ENCODE measurements at places on chromosomes 4 and X.

GRCh38 chr4:46980851-46981250 is 12.5 kb downstream of the GABRA4 start:
- no peak for DNase-seq

GRCh38 chr4:104017213-104017612 is 297.4 kb upstream of the TACR3 start:
- DNase-seq = no peak

- DNase-seq = no peak
Observed at GRCh38 chr4:156109943-156110900, 156.6 kb upstream of the CTSO start.

DNA sequence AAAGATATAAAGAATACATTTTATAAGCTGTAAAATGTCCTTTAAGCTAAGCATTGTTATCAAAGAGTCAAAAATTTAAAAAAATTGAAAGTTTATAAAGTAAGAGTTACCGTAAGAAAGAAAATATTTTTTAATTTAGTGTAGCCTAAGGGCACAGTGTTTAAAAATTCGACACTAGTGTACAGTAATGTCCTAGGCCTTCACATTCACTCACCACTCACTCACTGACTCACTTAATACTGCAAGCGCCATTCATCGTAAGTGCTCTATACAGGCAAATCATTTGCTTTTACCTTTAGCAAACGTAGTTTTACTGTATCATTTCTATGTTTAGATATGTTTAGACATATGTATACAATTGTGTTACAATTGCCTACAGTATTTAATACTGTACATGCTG is 20.2 kb downstream of the GLRA3 start:
- no peak for DNase-seq

DNA sequence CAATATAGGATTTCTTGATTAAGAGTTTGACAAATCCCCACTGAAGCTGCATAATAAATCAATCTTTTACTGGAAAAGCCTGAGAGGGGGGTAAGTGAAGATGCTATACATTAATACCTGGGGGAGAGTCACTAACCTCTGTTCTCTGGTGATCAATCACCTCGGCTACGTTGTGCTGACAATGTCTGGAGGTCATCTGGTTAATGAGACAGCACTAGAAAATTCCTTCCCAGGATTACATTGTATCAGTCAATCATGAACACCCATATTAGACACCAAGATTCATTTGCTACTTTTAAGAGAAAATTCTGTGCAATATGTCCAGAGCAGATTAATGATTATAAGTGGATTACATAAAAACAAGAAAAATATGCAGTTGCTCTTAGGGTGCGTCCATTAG is 408.3 kb downstream of the PDHA2 start:
- no peak for DNase-seq

DNA sequence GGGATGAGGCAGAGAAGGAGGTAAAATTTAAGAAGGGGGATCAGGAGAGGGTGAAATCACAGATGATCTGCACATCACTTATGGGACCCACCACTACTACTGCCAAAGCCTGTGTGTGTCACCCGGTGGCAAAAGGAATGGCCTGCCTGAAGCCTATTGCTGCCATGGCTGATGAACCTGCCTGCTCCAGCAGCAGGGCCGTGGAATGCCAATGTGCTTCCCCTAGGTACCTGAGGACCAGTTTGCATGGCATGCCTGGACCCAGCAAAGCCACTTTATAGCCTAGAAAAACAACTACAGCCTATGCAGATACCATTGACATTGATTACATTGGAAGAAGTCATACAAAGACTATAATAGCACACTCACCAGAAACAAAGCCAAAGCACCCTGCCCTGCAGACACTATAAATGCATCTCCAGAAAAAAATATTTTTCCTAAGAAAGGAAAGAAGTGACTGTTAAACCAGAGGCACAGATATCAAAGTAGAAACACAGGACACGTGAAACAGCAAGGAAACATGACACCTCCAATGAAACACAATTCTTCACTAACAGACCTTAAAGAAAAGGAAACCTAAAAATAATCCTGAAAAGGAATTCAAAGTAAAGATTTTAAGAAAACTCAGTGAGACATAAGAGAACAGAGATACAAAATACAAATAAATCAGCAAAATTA is 680.7 kb upstream of the GRID2 start:
- no peak for DNase-seq

DNA sequence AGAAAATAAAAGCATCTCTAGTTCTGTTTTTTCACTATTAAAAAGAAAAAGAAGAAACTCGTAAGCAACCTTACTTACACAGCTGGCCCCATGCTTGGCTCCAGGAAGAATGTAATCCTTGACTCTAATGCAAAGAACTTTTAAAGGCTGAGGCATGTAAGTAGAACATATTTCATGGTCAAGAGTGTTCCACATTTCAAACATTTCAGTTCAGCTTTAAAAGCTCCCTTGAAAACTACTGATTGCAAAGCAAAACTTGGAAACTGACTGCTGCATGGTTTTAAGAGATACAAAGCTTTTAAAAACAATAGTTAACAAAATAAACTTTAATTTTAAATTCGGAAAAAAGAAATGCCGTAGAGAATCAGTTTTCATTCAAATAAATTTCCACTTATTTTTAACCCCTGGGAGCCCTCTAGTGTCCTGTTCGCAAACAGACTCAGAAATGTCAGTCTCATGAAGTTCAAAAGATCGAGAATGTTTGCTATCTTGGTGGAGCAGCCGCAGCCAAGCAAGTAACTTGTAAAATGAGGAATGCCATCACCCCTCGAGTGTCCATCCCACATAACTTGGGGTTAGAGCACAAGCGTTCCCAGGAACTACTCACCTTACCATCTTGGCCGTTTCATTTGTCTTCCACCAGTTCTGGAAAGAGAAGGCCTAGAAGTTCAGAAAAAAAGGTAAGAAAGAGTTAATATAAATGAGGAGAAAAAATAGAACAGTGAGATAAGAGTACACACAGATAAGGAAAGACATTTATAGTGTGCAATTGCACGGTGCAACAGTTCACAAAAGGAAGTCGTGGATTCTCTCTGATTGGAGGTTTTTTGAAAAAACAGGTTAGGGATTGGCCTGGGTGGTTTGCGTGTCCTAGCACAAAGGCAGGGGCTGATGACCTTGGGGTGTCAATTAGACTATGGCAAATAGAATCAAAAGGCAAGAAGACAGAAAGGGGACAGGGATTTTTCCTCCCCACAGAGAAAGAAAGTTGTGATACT is at the start of gene GASK1B:
Gene GASK1B, minus strand, starts transcription at position 765 of the 998 bp plus-strand sequence. CDS start 1,650 bp downstream, outside the sequence.
- DNase-seq = no peak

DNA sequence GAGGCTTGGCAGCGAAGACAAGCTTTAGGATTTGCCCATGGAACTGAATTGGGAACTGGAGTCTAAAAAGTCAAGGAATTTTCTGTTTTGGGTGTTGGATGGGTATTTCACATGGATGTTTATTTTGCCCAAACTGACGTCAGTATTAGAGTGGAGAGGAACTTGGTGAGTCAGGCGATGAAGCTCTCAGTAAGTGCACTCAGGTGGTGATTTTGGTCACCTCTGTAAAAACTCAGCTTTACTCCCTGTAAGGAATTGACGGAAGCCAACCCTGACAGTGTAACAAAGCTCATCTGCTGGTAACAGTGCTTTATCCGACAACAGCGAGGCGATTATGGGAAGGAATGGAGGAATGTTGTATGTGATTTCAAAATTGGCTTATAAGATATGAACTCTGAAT is 77.0 kb upstream of the PGRMC2 start:
- no peak for DNase-seq

- DNase-seq = no peak
Observed at GRCh38 chrX:24672701-24673190, 21.0 kb upstream of the POLA1 start.

GRCh38 chr4:159052315-159052714 is 50.6 kb upstream of the RAPGEF2 start:
- no peak for DNase-seq

DNA sequence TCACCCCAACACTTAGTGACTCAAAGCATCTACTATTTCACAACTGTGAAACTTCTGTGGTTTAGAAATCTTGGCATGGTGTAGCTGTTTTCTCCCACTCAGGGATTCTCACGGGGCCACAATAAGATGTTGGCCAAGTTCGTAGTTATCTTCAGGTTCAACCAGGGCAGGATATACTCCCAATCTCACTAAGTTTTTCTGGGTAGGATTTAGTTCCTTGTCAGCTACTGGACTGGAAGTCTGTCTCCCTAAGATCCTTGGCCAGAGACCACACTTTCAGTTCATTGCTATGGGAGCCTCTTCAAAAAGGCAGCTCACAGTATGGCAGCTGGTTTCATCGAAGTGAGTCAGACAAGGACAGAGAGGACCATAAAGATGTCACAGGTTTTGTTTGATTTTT is 111.7 kb upstream of the PDHA2 start:
- no peak for DNase-seq

DNA sequence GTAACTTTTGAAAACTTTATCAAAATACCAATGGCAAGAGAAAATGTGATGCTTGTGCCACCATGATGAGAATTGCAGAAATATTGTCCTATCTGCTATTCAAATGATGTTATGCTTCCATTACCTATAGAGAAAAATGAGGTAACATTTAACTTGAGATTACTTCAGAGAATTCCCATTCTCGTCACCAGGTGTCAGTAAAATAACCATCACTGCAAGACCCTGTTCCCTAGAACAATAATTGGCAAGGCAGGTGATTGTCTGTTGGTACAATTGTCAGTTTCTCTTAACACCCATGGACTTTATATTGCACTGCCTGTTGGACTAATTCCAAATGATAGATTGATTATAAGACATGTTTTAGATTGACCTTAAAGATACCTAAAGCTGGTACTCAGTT is 179.9 kb downstream of the GABRG1 start:
- no peak for DNase-seq

GRCh38 chr4:24686866-24687692 is 102.7 kb upstream of the DHX15 start:
- no peak for DNase-seq

GRCh38 chrX:39760930-39761329 is 336.8 kb downstream of the BCOR start:
- DNase-seq = no peak

GRCh38 chr4:52641854-52642563 is 17.1 kb downstream of the USP46 start:
- no peak for DNase-seq

DNA sequence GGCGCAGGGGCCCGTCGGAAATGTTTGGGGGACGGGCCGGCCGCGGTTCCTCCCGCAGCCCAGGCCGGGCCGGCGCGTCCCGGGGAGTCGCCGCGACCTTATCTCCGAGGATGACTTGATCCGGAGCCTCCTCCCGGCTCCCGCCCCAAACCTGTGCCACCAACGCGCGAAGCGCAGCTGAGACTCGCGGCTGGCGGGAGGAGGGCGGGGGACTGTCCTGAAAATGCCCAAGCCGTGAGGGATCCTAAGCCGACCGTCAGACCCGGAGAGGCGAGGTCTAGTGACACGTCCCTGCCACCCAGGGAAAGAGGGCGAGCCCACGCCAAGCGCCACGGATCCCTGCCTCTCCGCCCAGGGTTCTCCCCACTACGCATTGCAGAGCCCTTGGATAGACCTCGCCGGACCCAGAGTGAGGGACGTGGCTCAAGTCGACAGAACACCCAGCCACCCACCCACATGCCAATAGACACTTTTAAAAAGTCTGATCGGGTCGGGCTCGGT is 26.9 kb downstream of the UTP14A start:
- no peak for DNase-seq

- no peak for DNase-seq
Observed at GRCh38 chr4:159293811-159294515, 191.1 kb downstream of the RAPGEF2 start.

DNA sequence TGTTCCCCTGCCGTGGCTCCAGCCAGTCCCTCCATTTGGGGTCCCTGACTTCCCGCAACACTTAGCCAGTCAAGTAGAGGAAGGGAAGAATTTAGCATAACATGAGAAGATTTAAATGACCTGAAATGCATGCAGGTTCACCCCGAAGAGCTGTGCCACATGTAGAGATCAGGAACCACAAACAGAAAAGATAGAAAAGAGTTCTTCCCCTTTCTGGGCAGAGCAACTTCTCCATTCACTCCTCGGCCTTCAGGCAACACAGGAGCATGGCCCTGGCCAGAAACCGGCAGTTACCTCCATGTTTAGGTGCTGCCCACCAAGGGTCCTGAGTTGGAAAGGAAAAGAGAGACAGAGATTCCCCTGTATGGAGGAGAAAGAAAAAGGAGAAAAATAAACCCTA is 5.2 kb downstream of the NLRP2B start:
- DNase-seq = no peak

- DNase-seq = no peak
Observed at GRCh38 chr4:40454816-40455215, 119.7 kb downstream of the CHRNA9 start.

GRCh38 chr4:145307120-145307519 is 126.7 kb upstream of the OTUD4 start:
- DNase-seq = no peak

- no peak for DNase-seq
Observed at GRCh38 chr4:79042079-79042674, 102.9 kb upstream of the PAQR3 start.

DNA sequence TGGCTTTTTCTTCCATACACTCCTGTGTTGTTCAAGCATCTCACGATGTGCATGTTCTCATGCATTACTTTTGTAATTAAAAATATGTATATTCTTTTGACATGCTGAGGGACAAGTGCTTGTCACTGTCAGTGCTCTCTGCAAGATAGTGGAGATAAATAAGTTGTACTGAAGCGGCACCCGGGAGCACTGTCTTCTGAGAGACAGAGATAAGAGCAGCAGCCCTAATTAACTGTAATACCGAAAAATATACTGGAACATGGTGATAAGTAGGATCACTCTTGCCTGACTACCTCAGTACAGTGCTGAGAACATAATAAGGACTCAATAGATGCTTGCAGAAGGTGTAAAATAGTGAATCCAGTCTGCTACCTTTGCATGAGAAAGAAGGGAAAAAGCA is 9.4 kb upstream of the GPR173 start:
- no peak for DNase-seq

DNA sequence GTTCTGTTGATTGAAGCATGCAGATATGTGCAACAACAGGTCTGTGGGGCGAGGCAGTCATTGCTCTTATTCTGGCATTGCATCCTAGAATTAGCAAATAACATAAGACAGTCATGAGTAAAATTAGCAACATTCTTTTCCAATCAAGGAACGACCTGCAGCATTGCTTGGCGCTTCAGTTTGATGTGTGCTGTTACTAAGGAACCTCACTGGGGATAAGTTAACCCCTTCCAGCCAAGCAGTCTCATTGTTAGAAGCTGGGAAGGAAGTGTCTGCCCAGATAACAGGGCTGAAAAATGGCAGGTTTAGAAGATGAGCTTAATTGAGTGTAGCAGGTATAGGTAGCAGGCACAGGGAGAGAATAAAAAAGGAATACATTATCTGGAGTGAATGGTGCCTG is 55.4 kb downstream of the RBM46 start:
- DNase-seq = no peak

- no peak for DNase-seq
Observed at GRCh38 chrX:112078606-112079005, 4.0 kb downstream of the TRPC5 start.

- no peak for DNase-seq
Observed at GRCh38 chr4:10098780-10099160, 17.8 kb downstream of the WDR1 start.

- no peak for DNase-seq
Observed at GRCh38 chr4:7381890-7382633, 52.7 kb downstream of the PSAPL1 start.

- DNase-seq = no peak
Observed at GRCh38 chr4:83723609-83724008, 187.7 kb downstream of the GPAT3 start.

Measured in stimulated activated CD4-positive, alpha-beta T cell treated with anti-CD3 and anti-CD28 coated beads, Interleukin-15, amount 100 ng/mL, for 1 hour (primary cell).